ENCODE measurements at places on chromosomes 16 and 17.

DNA sequence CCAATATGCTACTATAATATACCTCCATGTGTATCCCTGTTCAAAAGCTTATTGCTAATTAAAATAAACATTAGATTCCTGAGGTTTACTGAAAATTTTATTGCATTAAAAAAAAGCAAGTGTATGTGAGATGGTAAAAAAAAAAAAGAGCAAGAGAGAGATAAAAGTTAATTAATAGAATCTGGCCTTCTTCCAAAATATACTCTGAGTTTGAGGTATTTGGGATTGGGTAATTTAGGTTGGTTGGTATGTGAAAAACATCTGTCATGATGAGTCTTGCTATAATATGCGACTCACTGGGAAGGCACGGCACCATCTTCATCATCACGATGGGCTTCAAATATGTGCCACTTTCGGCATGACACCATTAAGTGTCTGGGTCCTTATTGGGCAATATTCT lies 711.1 kb upstream of the SOX9 start:
- no peak for DNase-seq

- peak; percentile 51 for DNase-seq
Observed at GRCh38 chr16:85238233-85238647, 126.0 kb upstream of the CIBAR2 start.

GRCh38 chr16:86467490-86467889 lies 42.8 kb upstream of the FOXF1 start:
- no peak for DNase-seq

DNA sequence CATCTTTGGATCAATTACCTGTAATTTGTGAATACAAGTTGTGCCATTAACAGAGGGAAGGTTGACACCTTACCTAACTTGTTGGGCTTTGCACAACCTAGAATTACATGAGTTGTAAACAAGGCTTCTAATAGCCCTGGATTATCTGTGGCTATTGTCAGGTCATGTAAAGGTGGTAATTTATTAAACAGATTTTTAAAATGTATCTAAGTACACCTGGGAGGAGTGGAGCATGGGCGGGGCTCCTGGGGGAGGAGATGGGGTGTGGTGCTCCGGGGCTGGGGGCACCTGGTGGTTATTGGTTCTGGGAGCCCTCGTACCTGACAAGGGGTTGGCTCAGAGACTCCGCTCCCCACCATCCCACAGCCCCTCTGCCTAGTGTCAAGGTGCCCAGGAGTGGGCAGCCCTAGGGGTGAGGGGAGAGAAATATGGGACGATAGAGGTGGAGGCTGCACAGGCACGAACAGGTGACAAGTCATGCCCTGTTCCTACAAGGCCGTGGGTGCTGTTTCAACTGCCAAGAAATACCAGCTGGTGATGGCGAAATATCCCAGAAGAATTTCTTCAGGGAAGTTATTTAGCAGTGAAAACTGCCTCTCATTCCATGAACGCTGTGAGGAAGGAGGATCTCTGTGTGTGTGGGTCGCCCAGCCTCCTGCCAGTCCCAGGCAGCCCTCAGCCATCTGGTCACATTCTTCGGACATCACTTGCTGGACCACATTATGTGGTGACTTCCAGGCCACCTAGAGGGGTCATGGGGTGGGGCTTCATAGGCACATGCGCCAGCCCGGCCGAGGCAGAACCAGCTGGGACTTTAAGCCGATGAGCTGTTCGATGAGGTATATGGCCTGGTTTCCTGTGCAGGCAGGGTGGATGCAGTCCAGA lies 55.5 kb upstream of the IRX3 start:
- DNase-seq: no peak

DNA sequence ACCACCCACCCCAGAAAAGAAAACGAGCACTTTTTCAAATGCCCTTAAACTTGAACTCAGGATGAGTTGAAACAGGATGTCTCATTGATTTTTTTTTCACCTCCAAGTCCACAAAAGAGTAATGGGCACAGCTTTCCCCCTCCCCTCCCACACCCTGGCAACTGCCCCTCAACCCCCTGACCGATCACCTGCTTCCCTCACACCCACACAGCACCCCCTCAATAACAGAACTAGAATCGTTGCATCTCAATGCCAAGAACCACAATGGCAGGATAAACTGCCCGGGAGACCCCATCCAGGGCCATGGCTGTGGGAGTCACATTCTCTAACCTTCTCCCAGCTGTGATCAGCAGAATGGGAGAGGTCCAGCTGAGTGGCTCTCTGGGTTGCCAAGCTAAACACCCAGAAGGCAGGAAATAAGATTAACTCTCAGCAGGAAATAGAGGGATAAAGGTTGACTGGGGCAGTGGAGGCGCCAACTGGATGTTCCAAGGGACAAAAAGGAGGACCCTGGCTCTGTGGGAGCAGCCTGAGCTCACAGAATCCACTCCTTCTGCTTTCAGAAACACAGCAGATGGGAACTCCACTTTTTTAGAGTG lies 128.0 kb upstream of the SDK2 start:
- no peak for DNase-seq

DNA sequence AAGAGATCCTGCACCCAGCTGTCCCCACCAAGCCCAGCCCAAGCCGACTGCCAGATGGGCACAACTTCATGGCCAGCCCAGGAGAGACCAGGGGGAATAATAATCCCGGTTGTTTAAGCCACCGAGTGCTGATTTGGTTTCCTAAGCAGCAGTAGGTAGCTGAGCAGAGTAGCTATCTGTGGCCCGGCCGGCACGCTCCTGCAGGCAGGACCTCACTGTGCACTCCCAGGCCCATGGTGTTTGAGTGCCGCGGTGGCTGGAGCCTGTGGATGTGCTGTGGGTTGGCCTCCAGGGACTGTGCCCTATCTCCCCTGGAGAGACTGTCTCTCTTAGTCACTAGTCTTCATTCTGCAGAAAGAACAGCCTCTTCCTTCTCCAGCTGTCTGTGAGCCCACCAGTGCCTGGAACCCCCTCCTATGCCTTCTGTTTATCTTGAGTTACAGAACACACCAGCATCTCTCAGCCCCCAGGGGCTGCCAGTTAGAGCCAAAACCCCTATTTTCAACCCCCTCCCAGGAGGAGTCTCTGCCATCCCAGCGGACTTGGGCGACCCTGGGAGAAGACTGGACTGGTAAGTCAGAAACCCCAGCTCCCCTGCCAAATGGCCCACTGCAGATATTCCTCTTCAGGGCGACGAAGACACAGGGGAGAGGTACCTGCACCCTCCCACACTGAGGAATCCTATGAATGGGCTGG lies 152.0 kb downstream of the SDK2 start:
- no peak for DNase-seq
